Lung microvascular endothelial cell (primary cell): ENCODE measurements at places on chromosomes 7 and 10. TPM values are rescaled to one million over a fixed set of nuclear protein-coding genes. Genes with fewer than 3 reads are reported as not detected.

GRCh38 chr7:146414937-146415336, 298.3 kb downstream of the CNTNAP2 start:
- DNase-seq = no peak

DNA sequence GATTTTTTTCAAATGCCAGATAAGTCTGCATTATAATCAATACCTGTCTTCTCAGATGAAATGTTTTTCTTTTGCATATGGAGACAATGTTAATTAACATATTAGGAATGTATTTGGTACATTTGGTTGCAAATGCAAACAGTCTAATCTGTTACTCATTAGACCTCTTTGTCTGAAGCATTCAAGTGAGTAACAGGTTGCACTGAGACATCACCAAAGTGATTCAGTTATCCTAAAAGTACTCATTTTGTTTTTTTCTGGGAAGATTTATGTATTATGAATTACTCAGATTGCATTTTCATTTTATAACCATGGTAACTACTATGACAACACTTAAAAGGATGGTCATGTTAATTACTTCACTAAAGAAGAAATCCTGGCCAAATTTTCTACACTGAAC, 513.6 kb downstream of the HTR7 start:
- DNase-seq = no peak

- DNase-seq = no peak
Measured at GRCh38 chr10:74047304-74047703, 49.4 kb downstream of the VCL start.

DNA sequence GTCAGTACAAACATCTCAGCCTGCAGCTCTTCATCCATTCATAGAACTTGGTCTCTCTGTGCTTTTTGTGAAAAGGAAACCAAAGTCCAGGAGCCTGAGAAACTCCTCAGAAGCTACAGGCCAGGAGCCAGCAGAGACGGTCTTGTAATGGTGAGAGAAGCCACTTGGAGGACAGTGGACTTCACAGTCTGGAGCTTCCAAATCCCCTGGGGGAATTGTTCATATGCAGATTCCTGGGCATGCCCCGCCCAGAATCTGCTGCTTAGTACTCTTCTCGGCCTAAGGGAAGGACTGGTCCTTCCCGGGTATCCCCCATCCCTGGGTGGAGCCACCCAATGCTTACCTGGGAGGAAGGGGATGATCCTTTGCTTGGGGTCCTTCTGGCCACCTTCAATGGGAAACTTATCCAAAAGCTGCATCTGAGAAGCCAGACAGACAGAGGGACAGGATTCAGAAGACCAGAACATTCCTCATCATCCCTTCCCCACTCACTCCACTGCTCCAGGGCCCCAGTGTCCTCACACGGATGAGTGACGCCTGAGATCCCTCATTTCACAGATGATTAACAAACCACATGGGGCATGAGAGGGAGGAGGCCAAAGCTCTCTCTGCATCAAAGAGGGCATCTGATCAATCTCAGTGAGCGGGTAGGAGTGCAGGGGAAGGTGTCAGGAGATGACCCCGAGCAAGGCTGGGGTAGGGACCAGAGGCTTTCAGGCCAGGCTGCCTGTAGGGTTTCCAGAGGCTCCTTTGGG, 88.4 kb downstream of the SH3PXD2A start:
- DNase-seq = no peak

- peak; percentile 62 for DNase-seq
Measured at GRCh38 chr7:151271699-151272355, 23.3 kb upstream of the SMARCD3 start.

DNA sequence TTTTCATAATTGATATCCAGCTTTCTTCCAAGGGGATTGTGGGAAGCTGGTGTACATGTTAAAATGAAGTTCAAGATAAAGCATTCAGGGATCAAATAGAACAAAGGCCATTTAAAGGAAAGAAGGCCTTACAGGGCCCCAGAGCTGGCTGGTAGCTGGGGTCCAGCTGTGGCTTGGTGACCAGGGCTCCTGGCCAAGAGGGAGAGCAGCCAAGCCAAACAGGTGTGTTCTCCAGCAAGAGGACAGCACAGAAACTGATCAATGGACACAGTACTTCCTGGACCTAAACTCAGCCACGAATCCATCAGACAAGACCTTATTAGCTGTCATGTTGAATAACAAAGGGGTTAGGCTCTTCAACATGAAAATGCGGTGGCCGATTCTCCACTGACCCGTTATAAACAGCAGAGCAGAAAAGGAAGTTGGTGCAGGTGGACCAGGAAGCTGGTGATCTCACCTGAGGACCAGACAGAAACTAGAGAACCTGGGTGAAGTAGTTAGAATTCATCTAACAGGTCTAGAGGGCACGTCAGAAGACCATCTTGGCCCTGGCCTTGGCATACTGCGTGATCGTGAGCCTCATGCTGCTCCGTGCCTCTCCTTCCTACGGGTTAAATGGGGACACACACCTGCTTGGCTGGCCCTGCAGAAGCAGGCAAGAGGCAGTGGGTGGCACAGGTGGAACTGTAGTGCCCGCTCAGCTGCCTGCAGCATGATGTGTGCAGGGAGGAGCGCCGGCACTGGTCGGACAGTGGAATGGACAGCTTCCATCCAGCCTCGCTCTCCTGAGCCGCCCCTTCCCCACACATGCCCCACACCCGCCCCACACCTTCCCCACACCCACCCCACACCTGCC, 53.8 kb downstream of the PARP12 start:
- DNase-seq = peak; percentile 28

- no peak for DNase-seq
Measured at GRCh38 chr10:120368927-120369326, 88.1 kb upstream of the PLPP4 start.

- DNase-seq = peak; percentile 1
Measured at GRCh38 chr7:130632111-130632510, 36.4 kb downstream of the COPG2 start.

DNA sequence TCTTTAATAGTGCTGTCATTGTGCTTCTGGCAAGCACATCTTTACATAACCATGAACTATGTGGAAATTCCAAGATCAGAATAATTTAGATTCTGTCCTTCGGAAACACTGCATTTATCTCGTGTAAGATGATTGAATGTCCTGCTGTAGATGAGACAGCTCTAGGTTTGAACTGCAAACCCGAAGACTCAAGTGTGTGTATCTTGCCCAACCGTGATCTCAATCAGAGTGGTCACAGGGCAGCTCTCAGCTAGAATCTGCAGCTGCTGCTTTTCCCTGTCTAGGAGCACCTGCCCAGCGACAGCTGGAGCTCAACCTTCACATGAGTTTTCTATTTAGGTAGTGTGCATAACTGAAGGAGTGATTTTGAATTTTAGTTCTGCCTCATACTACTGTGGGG, 17.5 kb upstream of the KIF20B start:
- no peak for DNase-seq

GRCh38 chr7:150570556-150571465, 3.6 kb downstream of the GIMAP4 start:
- no peak for DNase-seq

DNA sequence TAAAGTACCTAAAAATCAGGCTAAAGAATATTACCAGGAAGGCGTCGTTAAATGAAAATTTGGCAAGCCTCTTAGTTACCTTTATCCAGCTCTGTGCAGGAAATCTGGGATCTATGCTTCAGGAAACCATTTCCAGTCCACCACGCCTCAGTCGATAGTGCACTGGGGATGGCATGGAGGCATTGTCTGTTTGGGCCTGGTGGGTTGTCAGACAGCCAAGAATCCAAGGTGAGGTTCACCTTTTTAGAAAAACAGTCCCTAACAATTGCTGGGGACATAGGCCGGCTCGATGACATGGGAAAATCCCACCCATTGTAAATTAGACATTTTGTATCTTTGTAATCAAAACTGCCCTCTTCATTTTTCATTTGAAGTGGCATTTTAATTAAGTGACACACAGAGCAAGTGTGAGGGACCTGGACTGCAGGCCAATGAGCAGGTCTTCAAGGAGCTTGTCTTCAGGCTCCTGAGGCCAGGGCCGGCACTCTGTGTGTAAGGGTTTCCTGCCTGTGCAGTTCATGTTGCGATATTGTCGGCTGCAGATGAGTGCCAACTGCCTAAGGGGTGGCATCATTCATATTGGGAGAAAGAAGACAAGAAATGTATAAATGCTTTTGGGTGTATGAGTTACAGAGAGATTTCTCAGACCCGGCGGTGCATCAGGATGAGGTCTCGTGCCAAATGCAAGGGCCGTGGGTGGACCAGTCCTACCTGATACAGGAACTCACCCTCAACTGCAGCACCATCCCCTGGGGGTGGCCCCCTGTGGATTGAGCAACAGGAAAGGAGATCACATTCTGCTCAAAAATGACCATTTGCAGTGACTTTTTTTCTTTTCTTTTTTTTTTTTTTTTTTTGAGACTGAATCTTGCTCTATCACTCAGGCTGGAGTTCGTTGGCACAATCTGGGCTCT, 80.8 kb downstream of the PTPRE start:
- peak; percentile 67 for DNase-seq

DNA sequence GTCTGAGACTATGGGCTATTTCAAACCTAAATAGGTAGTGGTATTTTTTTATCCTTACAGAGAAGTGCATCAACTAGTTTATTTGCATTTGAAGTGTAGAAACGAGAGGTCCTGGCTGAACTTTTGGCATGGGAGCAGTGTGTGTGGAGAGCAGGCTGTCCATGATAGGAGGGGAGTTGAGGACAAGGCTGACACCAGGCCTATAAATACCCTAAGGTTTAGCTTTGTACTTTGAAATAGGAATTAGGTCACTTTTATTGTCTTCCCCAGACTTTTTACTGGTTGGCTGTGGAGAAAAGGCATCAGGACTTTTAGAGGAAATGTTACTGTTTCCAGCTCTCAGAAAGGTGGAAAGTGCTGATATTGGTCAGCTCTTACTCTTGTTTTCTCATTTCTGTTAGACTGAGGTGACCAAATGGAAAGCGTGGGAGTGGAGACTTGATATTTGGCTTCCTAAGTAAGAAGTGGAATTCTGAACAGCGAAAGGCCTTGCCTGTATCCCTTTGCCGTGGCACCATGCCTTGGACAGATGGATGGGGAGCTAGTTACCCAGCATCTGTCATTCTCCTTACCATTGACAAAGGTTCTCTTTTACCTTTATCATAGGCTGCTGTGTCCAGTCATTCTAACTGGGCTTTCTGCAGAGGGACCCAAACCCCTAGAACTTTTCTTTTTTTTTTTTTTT, 46.0 kb downstream of the GBF1 start:
- DNase-seq = peak; percentile 34

- no peak for DNase-seq
Measured at GRCh38 chr10:49539320-49539885, 482 bp upstream of the ERCC6 start.

- no peak for DNase-seq
Measured at GRCh38 chr10:33938001-33938400, 603.5 kb upstream of the NRP1 start.

- no peak for DNase-seq
Measured at GRCh38 chr10:27716521-27716920, 29.1 kb downstream of the MKX start.

DNA sequence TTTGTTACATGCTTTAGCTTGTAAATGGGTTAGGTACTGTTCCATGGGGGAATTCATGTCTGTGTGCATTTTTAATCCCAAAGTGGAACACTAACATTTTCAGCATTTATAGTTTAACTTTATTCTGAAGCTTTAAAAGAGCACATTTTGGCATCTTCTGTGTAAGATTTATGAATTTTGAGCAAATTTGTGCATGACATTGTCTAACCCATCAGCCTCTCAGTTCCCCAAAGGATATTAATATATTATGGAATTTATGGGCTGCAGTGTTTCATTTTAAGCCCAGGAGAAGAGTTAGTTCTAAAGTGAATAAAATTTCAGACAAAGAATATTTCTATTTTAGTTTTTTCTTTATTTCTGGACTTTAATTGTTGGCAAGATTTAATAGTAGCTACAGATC, 421.4 kb downstream of the PLXDC2 start:
- DNase-seq = no peak

- DNase-seq = no peak
Measured at GRCh38 chr7:127359011-127359410, 33.5 kb downstream of the ZNF800 start.

GRCh38 chr7:116683786-116684185, 11.8 kb downstream of the MET start:
- no peak for DNase-seq

DNA sequence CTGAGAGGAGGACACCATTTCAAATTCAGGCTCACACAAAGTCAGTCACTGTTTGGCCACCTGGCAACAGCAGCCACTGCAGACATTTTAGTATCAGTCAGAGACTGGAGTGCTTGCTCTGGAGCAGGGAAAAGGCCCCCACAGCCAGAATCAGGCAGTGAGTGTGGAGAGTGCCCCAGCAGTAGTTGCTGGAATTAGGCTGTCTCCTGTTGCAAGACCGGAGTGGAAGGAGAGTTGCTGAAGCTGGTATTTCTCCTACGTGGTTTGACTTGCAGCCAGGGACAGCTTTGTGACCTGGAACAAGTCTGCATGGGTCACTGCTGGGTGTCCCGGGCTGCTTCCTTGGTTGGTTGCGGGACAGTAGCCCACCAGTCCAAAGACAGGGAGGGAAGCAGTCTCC, 78.4 kb upstream of the TMEM168 start:
- DNase-seq = no peak

DNA sequence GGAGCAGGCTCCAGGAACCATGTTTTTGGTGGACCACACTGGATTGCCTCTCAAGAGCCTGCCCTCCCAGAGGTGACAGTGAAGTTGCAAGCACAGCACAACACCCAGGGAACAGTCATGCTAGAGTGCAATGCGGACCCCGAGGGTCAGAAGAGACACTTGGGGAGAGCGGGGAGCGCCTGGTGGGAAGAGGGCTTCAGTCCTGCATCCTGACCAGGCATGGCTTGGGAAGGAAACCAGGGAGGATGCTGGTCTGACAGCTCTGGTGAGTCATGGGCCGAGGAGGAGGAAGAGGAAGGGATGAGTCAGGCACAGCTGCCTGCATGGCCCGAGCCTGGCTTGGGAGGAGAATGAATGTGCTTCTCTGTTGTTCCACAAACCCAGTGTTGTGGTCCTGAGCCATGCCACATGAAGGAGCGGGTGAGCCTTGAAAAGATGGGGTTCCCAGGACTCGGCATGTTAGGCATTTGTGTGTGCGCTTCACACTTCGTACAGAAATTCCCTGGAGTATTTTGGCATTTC, 29.5 kb upstream of the ANKRD2 start:
- peak; percentile 100 for DNase-seq

DNA sequence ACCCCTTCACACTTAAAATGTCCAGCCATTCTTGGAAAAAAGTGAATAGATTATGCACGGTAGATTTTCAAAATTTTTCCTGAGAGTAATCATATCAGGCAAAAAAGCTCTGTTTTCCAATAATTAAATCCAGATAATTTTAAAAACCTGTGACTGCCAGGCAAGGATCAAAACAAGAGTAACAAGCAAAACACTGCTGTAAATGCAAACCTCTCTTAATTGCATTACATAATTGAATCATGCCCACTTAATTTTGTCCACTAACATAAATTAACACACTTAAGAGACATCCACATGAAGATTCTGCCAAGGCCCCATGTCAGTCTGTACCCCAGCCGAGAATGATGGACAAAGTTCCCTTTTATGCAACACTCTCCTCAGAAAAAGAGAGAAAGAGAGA, 135.3 kb downstream of the FGFR2 start:
- DNase-seq = no peak

VWDE gene
- under 0.01 TPM in 1 of 2 replicates, not detected in the other for total RNA-seq

FAM25A gene
- not detected in 2 replicates for total RNA-seq

SPDYE1 gene
- total RNA-seq = not detected in 2 replicates

CDHR3 gene
- total RNA-seq = 0.60 and 1.1 TPM in 2 replicates

ACSM6 gene
- total RNA-seq = not detected in 2 replicates

ASZ1 gene
- not detected in 2 replicates for total RNA-seq

IQCE gene
- 4.6 and 6.0 TPM in 2 replicates for total RNA-seq

DEPP1 gene
- total RNA-seq = 164 and 225 TPM in 2 replicates

PON1 gene
- not detected in 2 replicates for total RNA-seq

GNAT3 gene
- total RNA-seq = not detected in 2 replicates

GDF2 gene
- not detected in 2 replicates for total RNA-seq

EPO gene
- not detected in 2 replicates for total RNA-seq
